NCI-H1105 treated with DMSO at 0.1 percent for 48 hours (cell line): ENCODE measurements at places on chromosomes 4 and X.

DNA sequence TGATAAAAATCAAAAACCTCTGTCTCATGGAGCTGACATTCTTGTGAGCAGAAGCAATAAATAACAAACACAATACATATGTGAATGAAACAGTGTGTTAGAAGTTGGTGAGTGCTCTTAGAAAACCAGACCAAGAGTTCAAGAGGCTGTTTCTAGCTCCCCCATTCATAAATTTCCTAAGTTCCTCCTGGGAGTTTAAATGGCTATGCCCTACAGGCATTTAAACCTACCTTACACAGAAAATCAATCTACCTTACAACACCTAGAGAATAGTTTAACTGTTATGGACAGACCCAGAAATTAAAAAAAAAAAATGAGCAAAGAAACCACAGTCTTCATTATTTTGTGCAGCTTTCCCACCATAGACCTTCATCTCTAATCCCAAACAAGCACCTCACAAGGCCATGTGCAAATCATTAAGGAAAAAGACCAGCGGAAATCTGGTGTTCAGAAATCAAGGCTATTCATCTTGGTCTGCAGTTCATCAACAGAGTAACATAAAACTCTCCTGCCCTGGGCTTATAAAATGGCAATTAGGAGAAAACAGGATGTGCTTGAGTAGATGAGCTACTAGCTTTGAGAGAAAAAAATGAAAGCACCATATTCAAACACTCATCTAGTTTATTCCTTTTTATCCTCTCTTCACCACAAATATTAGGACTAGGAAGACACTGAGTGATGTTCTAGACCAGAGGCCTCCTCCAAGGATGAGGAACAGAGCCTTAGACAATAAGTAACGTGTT lies 147.2 kb downstream of the SHROOM3 start:
- no peak for DNase-seq

GRCh38 chr4:144703494-144703893 lies 57.5 kb downstream of the HHIP start:
- DNase-seq, result no peak

DNA sequence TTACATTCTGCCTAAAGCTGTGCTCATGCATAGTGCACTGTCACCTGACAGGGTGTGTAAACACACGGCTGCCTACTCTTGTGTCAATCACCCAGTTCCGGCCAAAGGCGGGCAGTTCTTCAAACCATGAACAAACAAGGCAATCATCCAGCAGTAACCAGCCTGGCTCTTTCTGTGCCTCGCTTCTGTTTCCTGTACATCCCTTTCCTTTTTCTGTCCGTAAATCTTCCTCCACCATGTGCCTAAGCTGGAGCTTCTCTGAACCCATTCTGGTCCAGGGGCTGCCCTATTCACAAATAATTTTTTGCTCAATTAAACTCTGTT lies 60.8 kb upstream of the CBR4 start:
- DNase-seq, result no peak

DNA sequence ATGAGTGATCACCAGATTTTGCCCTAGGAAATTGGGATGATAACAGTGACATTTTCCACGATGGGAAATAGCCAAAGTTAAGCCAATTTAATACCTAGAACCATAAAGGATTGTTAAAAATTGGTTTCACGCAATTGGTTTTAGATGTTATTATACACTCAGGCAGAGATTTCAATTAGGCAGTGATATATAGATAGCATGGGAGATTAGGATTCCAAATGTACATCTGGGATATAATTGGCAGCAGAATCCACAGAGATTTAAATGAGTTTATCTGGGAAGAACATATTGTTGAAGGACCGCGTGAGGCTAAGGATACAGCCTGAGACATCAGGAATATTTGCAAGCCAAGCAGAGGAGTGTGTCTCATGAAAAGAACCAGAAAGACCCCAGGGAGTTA lies 351.6 kb downstream of the GPM6A start:
- DNase-seq, result no peak

GRCh38 chrX:70509078-70509477 lies 64.4 kb downstream of the DLG3 start:
- no peak for DNase-seq

- DNase-seq, result no peak
These were observed 284.4 kb upstream of the LDB2 start for GRCh38 chr4:17182888-17183287.

DNA sequence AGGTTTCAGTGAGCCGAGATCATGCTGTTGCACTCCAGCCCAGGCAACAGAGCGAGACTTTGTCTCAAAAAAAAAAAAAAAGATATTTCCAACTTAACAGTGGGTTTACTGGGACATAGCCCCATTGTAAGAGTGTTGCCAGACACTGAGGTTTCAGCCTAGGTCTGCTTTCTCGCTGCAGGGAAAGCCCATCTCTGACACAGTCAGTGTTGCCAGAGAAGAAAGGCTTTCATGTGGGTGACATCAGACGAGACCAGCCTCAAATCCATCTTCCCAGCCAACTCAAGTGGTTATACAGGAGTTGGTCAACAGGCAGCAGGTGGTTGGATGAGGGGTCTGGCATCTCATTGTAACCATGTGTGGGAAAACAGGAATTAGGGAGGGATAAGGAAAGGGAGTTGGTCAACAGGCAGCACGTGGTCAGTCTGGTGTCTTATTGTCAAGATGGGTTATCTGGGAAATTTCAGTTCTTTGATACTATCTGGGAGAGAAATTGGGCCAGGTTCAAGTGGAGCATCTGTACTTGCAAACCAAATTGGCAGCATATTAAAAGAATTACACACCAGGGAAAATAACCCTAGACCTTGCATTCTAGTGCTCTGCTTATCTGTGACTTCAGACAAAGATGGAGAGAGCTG lies 41.1 kb downstream of the NELFA start:
- no peak for DNase-seq

- no peak for DNase-seq
These were observed 130.6 kb downstream of the UGT8 start for GRCh38 chr4:114729068-114729738.

DNA sequence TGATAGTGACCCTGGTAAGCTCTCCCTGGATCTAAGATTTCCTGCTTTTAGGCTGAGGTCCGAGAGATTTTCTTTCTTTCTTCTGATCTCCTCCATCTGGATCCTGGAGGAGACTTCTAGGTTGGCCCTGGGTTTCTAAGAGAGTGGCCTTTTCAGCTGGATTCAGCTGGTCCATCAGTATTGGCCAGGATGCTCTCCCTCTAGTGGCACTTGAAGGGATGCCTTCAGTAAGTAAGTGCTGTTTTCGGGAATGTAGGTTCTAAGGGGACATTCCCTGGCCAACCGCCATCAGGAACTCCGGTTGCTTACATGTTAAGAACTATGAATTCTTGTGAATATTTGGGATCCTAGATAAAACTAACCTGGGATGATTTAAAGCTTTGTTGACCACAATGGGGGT lies 56.9 kb downstream of the SERTM2 start:
- no peak for DNase-seq

DNA sequence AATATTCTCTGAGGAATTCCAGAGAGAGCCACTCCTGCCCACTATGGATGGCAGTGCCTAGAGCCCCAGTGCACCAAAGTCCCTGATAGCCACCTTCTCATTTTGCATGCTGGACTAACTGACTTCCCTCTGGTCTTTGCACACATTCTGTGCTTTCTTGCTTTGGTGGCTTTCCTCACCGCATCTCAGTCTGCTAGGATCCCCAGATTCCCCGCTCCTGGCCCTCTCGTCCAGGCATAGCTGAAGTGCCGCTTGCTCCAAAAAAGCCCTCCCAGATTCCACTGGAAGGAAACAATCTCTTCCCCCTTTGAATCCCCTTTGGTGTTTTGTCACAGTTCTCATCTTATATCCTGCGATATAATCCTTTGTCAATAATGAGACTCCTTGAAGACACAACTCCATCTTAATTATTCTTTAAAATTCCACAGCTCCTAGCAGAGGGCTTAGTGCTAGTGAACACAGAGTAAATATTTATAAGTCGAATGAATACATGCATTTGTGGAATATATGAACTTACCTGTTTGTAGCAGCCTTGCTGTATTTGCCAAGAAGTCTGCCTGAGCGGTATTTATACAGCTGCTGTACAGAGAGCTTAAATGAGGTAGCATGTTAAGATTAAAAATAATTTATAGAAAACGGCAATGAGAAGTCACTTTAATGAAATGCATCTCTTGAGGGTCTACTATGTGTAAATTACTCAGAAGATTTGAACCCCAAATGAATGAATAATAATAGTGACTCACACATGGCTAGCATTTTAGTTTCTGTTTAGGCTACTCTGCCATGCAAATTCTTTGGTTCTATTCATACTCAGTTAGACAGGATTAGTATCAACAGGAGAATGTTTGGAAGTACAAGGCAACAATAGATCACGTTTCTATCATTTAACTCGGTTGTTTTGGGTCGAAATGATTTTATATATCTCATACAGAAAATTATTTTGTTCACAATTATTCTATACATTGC lies 421.9 kb upstream of the TENM3 start:
- DNase-seq, result peak; percentile 49

DNA sequence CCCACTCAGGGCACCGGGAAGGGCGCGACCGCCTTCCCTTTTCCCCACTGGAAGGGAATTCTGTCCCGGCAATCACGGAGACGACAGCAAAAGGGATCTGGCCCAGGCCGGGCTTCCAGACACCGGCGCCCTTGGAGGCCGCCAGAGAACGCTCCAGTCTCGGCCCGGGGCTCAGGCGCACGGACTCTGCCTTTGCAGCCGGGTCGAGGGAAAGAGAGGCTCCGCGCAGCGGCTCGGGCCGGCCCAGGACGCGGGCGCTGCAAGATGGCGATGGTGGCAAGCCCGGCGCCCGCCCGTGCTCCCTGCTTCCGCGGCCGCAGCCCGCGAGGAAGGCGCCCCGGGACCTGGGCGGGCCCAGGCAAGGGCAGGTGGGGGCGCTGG lies 1.1 kb downstream of the CTBP1 start:
- DNase-seq, result no peak

GRCh38 chr4:167721617-167722486 lies 370.5 kb upstream of the ANXA10 start:
- no peak for DNase-seq

GRCh38 chrX:70504772-70505450 lies 60.3 kb downstream of the DLG3 start:
- no peak for DNase-seq

- DNase-seq, result peak; percentile 46
These were observed 4.8 kb upstream of the HGFAC start for GRCh38 chr4:3436798-3437581.

DNA sequence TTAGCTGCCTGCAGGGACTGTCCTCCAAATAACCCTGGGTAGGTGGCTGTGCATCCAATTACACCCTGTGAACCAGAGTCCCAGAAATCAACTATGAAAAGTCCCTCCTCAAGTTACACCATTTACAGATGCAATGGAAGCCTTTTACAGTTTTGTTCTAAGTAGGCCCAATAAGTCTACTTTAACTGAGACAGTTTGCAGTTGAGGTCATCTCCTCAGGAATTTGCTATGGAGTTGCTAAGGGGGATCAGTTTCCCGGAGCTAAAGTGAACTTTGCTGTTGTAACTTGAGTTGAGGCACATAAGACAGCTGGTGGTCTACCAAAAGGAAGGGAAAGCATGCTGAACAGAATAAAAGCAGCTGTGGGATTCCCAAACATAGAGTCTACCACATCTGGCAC lies 121.6 kb upstream of the STK26 start:
- peak; percentile 8 for DNase-seq

GRCh38 chr4:90211174-90211573 lies 84.0 kb downstream of the CCSER1 start:
- DNase-seq, result no peak

- no peak for DNase-seq
These were observed 103.0 kb downstream of the AFF1 start for GRCh38 chr4:87037671-87038334.

DNA sequence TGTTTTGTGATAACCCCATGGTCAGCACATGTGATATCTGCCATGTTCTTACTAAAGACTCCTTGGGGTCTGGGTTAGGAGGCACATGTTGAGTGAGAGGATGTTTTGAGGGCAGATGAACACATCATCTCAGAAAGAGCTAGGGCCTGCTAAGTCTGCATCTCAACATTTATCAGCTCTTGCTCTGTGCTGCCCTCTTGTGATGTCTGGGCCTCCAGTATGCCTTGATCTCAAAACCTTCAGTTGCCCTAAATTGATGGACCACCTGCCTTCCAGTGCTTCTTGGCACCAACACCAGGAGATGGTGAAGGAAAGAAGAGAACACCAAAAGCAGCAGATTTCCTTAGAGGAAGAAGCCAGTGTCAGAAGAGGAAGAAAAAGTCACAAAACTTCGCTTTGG lies 22.5 kb downstream of the MID1 start:
- peak; percentile 33 for DNase-seq

DNA sequence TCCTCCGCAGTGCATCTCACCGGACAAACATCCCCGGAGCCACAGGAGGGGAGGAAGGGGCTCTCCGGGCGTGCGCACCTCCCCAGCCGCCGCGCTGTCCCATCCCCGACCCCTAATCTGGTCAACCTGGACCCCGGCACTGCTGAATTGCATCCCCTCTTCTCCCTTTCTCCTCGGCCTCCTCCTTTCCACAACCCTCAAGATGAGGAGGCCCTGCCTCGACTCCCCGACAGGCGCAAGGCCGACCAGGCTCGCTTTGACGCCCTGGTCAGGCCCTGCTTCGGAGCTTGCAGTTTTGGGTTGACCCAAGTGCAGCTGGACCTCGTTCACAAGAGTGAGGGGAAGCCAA lies 2.3 kb downstream of the PDGFRA start:
- no peak for DNase-seq

DNA sequence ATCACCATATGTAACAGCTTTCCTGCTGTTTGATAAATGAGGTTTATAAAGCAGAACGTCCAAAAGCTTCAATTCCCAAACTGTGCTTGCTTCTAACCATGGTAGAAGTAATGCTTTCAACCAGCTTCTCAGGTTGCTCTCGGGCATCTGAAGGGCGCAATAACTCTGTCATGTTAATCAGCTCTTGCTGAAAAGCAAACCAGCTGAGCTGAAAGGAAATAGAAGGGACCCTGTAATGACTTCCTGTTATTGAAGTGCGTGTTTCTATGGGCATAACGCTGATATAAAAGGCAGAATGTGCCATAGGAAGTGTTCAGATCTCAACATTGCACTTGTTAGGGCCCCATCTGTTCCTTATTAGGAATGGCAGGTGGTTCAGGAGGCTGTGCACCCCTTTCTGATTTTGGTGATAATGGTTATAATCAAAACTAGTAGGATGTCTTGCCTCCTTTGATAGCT lies 21.2 kb downstream of the HERC3 start:
- DNase-seq, result peak; percentile 39

GRCh38 chr4:25923745-25924144 lies 9.7 kb downstream of the SMIM20 start:
- no peak for DNase-seq

DNA sequence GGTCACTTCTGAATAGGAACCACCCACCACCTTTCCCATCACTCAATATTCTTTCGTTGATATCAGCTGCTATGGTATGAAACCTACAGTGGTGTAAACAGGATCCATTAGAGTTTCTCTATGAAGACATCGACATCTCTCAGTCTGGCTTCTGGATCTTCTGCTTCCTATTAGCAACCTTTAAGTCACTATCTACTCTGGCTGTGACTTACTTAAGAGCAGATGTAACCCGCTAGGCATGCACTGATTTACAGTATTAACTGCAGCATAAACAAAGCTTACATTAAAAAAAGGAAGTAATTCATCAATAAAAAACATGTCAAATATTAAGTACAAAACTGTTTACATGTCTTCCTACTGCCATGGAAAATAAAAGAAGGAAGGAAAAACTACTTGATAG lies 96.4 kb downstream of the ANAPC10 start:
- no peak for DNase-seq

- DNase-seq, result no peak
These were observed 51.3 kb downstream of the DTHD1 start for GRCh38 chr4:36332782-36333131.
